Stimulated activated CD4-positive, alpha-beta T cell treated with anti-CD3 and anti-CD28 coated beads, Interleukin-1b, Interleukin-23, amount 100 ng/mL, for 1 hour (primary cell): ENCODE measurements at places on chromosomes 6 and 20.

DNA sequence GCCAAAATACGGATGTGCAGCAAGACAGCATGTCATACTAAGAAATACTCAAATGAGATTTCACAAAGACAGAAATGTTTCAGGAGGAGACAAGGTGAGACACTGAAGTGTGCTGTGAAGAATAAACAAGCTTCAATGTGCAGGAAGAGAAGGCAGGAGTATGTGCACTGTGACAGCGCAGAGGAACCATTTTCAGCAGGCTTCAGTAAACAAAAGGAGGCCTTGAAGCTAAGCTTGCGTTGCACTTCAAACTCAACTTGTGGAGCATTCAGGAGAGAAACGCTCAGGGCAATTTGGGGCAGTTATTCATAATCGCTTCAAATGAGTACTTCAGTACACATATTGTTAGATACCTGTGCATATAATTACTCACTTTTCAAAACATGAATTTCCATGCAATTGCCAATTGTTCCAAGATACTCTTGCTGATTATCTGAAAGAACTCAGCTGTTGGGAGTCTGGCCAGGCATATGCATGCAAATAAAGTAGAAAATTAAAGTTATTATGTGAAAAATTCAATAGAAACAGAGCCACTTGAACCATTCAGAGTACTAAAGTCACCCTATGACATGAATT lies 234.2 kb upstream of the OPRM1 start:
- no peak for DNase-seq

- DNase-seq, result no peak
These were observed 73.7 kb downstream of the EDN1 start for GRCh38 chr6:12363651-12364381.

- no peak for DNase-seq
These were observed 119.8 kb upstream of the AKAP12 start for GRCh38 chr6:151119823-151120524.

GRCh38 chr6:75472885-75473284 lies 20.7 kb downstream of the FILIP1 start:
- no peak for DNase-seq

DNA sequence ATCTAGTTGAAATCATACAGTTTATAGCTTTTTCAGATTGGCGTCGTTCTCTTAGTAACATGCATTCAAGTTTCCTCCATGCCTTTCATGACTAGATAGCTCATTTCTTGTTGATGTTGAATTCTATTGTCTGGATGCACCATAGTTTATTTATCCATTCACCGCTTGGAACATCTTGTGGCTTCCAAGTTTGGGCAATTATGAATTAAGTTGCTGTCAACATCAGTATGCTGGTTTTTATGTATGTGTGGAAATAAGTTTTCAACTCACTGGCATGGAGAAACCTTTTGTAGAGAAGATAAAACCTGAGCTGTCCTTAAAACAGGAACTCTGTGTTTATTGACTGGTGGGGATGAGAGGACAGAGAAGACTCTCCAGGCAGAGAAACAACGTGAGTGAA lies 248.0 kb downstream of the CDC5L start:
- DNase-seq, result no peak

- DNase-seq, result no peak
These were observed 65.5 kb downstream of the SYNJ2 start for GRCh38 chr6:158047127-158047518.

- no peak for DNase-seq
These were observed 44.6 kb upstream of the CD93 start for GRCh38 chr20:23130622-23131140.

- DNase-seq, result no peak
These were observed 91.4 kb downstream of the PRKN start for GRCh38 chr6:162636167-162636566.

DNA sequence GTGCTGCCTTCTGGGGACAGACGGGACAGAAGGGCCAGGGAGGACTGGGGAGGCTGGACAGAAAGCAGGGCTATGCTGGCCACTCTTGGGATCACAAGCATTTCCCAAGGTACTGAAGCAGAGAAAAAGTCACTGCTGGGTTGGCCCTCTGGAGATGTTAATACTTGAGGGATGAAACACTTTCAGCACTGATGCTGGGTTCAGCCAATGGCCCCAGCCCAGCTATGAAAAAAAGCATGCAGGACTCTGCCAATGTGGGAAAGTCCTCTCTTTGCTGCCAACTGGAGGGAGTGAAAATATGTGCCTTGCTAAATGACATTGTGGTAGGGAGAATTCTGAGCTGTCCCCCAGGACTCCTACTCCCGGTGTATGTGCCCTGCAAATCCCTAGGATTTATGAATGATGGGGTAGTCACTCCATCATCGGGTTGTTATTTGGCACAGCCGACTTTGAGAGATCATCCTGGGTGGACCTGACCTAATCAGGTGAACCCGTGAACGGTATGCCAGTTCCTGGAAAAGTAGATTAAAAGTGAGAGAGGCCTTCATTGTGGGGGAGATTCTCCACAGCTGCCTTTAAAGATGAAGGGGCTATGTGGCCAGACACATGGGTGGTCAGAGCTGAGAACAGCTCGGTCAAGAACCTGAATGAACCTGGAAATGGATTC lies 119.9 kb upstream of the TRAF3IP2 start:
- DNase-seq, result no peak

- no peak for DNase-seq
These were observed 108.2 kb downstream of the CDH26 start for GRCh38 chr20:60066438-60066823.

DNA sequence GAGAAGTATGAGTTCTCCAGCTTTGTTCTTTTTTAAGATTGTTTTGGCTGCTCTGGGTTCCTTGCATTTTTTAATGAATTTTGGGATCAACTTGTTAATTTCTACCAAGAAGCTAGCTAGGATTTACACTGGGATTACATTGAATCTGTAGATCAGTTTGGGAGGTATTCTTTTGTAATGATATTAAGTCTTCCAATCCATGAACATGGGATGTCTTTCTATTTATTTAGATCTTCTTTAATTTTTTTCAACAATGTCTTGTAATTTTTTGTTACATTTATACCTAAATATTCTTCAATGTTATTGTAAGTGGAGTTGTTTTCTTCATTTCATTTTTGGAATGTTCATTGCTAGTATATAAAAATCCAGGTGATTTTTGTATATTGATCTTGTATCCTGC lies 12.5 kb downstream of the PRIM2 start:
- DNase-seq, result no peak

- DNase-seq, result no peak
These were observed 115.4 kb downstream of the ISM1 start for GRCh38 chr20:13336308-13337089.

DNA sequence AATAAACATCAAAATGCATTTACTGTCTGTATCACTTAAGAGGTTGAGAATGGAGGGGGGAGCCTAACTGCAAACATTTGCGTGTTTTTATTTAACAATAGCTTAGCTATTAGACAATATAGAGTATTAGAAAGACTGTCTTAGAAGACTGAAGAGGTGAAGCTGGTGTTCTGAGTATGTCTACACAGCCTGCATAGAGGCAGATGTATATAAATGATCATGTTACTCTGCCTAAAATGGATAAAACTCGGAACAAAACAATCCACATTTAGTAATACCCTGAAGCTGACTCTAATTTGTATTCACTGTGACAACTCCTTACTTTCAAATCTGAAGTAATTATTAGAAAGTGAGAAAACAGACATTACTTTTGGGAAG lies 181.9 kb downstream of the GMPR start:
- DNase-seq, result no peak

- DNase-seq, result no peak
These were observed 125.7 kb downstream of the SLC23A2 start for GRCh38 chr20:4875578-4876067.

DNA sequence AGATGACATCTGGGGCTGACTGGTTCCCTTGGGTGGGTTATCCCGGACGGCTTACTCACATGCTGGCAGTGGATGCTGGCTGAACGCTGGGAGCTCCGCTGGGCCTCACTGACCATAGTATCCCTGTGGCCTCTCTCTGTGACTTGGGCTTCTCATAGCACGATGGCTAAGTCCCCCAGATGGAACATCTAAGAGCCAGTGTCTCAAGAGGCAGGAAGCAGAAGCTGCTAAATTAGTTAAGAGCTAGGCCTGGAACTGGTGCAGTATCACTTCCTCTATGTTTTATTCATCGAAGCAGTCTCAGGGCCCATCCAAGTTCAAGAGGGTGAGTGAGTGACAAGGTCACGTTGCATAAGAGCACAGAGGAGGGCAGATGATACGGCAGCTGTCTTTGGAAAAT lies 116.5 kb upstream of the LAMP5 start:
- DNase-seq, result no peak

GRCh38 chr20:46973766-46974165 lies 79.1 kb downstream of the EYA2 start:
- no peak for DNase-seq

GRCh38 chr20:5489601-5490000 lies 172.8 kb upstream of the PROKR2 start:
- no peak for DNase-seq

GRCh38 chr6:169989594-169989993 lies 238.2 kb downstream of the ERMARD start:
- DNase-seq, result no peak
